ENCODE measurements at places on chromosomes 4 and X.

DNA sequence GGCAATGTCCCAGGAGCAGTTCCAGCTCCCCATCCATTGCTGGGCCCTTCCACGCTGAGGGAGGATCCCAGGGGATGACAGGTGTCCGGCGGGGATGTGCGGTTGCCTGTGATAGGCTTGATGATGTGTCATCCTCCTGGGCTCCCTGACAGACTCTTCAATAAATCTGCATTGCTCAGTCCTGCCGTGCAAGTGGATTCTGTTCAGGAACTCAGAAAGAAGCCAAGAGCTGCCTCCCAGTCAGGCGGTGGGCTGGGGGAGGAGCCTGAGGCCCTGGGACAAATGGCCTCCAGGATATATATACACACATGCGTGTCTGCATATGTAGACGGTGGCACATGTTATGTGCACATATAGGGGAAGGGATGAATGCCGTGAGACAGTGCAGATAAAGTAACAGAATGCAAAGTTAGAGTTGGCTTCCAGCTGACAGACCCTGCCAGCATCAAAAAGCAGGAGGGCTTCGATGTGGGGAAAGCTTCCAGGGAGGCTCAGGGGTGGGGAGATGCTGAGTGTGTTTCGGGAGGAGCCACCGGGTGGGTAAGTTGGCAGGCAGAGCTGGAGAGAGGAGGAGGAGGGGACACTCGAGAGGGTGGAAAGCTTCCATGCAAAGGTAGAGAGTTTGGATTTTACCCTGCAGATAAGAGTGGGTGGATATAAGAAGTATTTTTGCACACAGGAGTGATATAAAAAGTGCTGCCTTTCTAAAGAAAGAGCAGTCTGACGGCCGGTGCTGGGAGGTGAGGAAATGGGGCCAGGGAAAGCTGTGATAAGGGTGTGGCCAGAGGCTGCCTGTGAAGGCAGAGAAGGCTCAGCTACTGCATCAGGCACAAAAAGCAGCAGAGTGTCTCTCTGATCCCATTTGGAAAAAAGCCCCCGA, 28.5 kb upstream of the CRMP1 start:
- DNase-seq, result no peak

- no peak for DNase-seq
These were observed 32.7 kb upstream of the PROM1 start for GRCh38 chr4:16116493-16116990.

- DNase-seq, result no peak
These were observed 12.9 kb upstream of the WDR19 start for GRCh38 chr4:39169426-39169825.

GRCh38 chr4:158861281-158861680, 92.5 kb downstream of the FNIP2 start:
- DNase-seq, result no peak

DNA sequence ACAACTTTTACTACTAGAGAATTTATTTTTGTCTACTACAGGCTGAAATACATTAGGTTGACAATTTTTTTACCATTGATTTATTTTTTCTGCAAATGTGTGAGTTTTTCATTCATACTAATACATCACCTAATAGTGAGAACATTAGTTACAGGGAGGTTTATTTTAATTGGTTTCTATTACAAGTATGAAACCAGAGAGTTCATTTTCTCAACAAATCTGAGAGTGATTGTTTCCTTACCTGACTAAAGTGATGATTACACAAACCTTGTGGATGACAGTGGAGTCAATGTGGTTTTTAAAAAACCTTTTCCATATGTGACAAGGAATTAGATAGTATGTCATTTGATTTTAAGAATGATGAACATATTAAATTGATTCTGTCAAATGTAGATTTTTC, 227.4 kb downstream of the PALLD start:
- DNase-seq, result no peak

DNA sequence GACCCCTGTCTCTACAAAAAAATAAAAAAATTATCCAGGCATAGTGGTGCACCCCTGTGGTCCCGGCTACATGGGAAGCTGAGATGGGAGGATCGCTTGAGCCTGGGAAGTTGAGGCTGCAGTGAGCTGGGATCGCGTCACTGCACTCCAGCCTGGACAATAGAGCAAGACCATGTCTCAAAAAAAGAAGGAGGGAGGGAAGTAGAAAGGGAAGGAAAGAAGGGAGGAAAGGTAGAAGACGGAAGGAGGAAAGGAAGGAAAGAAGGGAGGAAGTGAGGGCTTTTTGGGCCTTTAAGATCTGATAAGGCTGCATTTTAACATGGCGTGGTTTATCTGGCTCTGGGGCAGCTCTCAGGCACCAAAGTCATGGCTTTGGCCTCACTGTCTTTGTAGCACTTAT, 10.4 kb downstream of the PDK3 start:
- no peak for DNase-seq

DNA sequence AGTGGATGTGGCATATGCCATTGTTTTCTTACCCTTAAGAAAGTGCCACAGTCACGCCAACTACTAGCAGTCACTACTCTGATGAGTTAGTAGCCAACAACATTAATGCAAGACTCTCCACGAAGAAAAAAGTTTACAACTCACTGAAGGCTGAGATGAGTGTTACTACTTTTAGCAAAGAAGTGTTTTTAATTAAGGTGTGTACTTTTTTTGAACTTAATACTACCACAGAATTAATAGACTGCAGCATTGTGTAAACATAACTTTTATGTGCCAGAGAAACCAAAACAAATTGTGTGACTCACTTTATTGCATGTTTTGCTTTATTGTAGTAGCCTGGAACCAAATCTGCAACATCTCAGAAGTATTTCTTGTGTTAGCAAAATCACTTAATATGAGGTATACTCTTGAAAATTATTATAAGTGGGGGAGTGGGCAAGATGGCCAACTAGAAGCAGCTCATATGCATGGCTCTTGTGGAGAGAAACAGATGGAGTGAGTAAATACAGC, 2.2 kb upstream of the UGT2B4 start:
- DNase-seq, result no peak

- no peak for DNase-seq
These were observed 219.0 kb upstream of the EMCN start for GRCh38 chr4:100736641-100737451.

DNA sequence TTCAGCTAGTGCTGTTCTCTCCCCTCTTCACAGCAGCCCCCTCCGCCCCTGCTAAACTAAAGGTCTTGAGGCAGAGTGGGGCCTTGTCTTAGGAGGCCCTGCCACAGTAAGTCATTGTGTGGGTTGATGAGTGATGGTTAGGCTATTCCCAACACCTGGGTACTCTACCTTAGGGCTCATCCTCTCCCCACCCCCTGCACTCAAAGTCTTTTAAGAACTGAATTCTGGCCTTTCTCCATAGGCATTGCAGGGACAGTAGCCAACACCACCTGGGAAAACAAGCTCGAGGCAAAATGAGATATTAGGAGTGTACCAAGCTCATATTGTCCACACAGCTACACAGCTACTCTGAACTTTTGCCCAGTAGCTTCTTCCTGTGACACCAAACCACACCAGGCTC, 42.5 kb downstream of the RAB40AL start:
- no peak for DNase-seq

- DNase-seq, result no peak
These were observed 18.7 kb upstream of the ZNF630 start for GRCh38 chrX:48090123-48090522.

DNA sequence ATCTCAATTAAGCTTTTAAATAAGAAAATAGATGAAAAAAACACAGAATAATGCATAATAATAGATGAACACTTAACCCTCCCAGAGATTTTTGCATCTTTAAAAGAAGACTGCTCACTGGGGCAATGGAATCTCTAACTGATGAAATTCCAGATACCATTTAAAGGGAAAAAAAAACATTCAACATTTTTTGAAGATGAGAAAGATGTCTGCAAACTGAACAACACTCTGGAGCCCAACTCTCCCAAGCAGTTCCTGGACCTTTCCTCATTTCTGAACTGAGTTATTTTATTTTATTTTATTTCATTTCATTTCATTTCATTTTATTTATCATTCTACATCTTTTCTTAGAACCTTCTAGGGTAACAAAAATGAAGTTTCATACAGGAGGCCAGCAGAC, 90.7 kb downstream of the CORIN start:
- no peak for DNase-seq

DNA sequence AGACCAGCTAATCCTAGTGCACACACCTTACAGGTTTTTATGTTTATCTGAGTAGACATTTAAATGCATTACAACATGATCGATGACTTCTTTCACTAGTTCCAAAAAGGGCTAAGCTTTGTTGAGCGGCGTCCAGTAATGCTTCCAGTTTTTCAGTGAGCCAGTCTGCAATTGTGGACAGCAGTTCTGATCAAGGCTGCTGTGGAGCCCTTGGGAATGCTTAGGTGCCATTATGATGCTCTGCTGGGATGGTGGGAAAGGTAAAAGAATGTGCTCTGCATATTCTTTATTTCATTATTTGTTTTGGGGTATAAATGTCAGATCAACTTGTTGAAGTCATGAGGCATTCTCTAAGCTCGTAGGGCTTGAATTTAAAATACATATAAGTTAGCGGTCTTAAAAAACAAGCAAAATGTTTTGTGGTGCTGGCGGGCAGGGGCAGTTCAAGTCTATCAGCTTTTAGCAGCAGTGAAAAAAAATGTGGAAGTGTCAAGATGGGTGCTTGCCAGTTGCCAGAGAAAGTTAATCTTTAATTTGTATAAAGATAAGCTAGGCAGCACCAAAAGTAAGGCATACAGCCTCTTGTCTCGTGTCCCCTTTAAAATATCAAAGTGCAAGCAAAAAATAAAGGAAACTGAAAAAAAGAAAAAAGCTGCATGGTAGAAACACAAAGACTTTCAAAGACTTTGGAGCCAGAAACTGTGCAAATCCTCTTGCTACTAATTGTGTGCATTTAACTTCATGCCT, 5.8 kb downstream of the MID1IP1 start:
- no peak for DNase-seq

GRCh38 chr4:153763404-153763803, 3.6 kb upstream of the RNF175 start:
- DNase-seq, result no peak

- no peak for DNase-seq
These were observed 142.1 kb upstream of the FTHL17 start for GRCh38 chrX:31213941-31214340.

Measured in progenitor cell of endocrine pancreas (in vitro differentiated cells).